ENCODE measurements at places on chromosomes 2 and 18. TPM values are rescaled to one million over a fixed set of nuclear protein-coding genes. Genes with fewer than 3 reads are reported as not detected.

The LAMA1 gene
- polyA plus RNA-seq: 0.04 TPM

The NYAP2 gene
- polyA plus RNA-seq: not detected

The CCDC148 gene
- polyA plus RNA-seq: 0.04 TPM

The GPATCH11 gene
- 2.1 TPM for polyA plus RNA-seq

The GALR1 gene
- polyA plus RNA-seq: not detected

The MARCO gene
- not detected for polyA plus RNA-seq

The ACMSD gene
- not detected for polyA plus RNA-seq

The SPC25 gene
- polyA plus RNA-seq: 10.1 TPM
